ENCODE measurements at places on chromosomes 7 and 10. TPM values are rescaled to one million over a fixed set of nuclear protein-coding genes. Genes with fewer than 3 reads are reported as not detected.

DNA sequence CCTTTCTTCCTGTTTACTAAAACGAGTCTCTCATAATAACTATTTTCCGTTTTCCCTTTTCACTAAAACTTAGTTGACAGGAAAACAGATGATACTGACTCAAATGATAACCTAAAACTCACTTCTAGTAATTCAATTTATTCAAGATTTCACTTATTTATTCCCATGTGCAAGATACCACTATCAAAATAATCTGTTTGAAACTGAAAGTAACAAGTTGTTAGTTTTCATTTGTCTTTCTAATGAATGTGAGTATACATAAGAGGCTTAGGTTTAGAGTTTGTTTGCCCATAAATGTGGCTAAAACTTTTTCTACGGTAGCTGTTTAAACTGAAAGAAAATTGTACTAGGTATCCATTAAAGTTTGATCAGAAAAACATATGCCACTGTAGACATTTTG is 314.9 kb upstream of the STEAP1 start:
- no peak overlapping the region for H3K4me3 ChIP-seq
- no peaks in the 10 kb centered on the region for H3K36me3 ChIP-seq

- H3K27me3 ChIP-seq: no peaks in the 10 kb centered on the region
- peaks cover 51% of the 10 kb centered on the region for H3K36me3 ChIP-seq
- DNase-seq: no peak
- H3K27ac ChIP-seq: no peak overlapping the region
These were observed 26.7 kb downstream of the WAC start for GRCh38 chr10:28559618-28560017.

The COL1A2 gene
- 3,812 TPM for total RNA-seq

DNA sequence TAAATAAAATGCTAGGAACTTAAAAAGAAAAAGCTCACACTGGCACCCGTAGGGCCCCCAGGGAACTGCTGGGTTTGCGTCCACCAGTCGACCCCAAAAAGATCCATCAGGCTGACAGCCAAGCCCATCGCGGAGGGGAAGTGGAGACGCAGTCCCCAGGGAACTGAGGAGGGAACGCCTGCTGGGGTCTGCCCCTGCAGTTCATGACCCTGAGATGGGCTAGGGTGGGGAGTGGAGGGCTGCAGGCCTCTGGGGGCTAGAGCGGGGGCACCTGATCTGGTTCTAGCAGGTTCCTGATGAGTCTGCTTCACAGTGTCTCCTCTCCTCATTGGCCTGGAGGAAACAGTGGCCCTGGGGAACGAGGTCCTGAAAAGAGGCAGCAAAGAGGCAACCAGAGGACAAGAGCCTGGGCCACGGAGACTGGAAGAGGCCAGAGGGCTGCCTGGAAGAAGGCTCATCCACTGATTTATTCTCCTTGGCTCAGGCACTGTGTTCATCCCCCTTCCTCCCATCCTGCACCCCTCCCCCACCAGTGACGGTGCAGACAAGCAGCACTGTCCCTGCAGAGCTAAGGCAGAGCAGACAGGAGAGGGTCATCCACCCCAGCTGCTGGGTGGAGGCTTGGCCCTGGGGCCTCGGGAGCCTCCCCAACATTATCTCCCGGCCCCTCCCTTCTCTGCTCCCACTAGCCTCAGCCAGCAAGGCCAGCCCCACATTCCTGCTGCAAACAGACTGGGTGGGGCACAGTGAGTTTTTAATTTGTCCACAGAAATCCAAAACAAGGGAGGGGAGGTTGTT is 24.7 kb upstream of the HSPA12A start:
- H3K27ac ChIP-seq: no peak overlapping the region
- H3K36me3 ChIP-seq: no peaks in the 10 kb centered on the region
- H3K4me3 ChIP-seq: no peak overlapping the region
- no peak for DNase-seq

DNA sequence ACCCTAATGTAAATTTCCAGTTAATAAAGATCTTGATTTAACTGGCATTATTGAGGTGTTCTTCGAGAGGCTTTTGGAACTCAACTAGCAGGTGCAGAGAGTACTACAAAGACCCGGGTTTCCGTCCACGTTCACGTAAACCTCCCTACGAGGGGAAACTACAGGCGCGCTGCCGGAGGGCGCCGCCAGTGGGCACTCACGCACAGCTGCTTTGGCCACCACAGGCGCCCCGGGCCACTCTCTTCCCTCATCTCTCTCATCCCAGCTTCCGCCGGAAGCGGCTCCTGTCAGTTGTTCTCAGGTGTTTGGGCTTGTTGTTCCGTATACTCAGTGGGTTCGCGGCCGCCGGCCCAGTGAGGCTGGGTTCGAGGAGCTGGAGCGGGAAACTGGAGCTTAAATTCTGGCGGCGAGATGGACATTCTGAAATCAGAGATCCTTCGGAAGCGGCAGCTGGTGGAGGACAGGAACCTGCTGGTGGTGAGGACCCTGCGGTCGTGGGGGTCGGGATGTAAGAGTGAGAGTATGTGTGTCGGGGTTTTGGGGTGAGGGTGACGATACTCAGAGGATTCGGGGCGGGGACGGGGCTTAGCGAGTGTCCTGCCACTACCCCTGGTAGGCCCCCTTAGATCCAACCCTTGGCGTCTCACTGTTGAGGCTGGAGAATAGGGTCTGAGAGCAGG is at the start of gene PRPF18:
PRPF18 (plus strand) TSS at position 290 of the 680 bp plus-strand sequence; CDS start at position 412, 122 bp downstream.
- peak; percentile 90 for DNase-seq
- H3K27me3 ChIP-seq: peaks cover 5% of the 10 kb centered on the region
- H3K36me3 ChIP-seq: peaks cover 10% of the 10 kb centered on the region
- H3K27ac ChIP-seq: peak within 1 kb of the TSS; percentile 87
- peak within 1 kb of the TSS; percentile 100 for H3K4me3 ChIP-seq

DNA sequence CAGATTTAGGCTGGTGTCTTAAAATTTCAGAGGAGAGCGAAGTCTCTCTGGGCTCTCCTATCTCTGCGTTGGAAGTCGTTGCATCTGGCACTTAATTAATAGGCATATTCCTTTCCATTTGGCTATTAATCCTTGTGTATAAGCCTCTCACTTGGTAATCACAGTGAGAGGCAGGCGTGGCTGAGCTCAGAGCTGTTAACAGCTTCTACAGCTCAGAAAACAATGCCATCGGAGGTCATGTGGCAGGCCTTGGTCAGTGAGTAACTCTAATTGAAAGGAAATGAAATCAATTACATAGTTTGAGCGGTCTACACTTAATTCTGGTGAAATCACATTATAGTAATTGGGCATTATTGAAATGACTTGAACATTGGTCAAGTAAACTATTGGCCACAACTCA is 135.1 kb downstream of the DPY19L1 start:
- no peaks in the 10 kb centered on the region for H3K36me3 ChIP-seq
- no peak overlapping the region for H3K27ac ChIP-seq
- no peaks in the 10 kb centered on the region for H3K4me1 ChIP-seq
- H3K27me3 ChIP-seq: peaks cover 13% of the 10 kb centered on the region
- no peak for DNase-seq
- H3K4me3 ChIP-seq: no peak overlapping the region

The PNLIP gene
- not detected for total RNA-seq

- peak; percentile 95 for DNase-seq
- H3K4me3 ChIP-seq: no peak overlapping the region
- no peak overlapping the region for H3K27ac ChIP-seq
- peaks cover 23% of the 10 kb centered on the region for H3K4me1 ChIP-seq
- H3K36me3 ChIP-seq: peaks cover 18% of the 10 kb centered on the region
These were observed 346.6 kb upstream of the KLF6 start for GRCh38 chr10:4131407-4132215.

- no peaks in the 10 kb centered on the region for H3K36me3 ChIP-seq
- H3K4me1 ChIP-seq: no peaks in the 10 kb centered on the region
- DNase-seq: no peak
- H3K4me3 ChIP-seq: no peak overlapping the region
These were observed 35.4 kb downstream of the DRGX start for GRCh38 chr10:49360271-49361177.

DNA sequence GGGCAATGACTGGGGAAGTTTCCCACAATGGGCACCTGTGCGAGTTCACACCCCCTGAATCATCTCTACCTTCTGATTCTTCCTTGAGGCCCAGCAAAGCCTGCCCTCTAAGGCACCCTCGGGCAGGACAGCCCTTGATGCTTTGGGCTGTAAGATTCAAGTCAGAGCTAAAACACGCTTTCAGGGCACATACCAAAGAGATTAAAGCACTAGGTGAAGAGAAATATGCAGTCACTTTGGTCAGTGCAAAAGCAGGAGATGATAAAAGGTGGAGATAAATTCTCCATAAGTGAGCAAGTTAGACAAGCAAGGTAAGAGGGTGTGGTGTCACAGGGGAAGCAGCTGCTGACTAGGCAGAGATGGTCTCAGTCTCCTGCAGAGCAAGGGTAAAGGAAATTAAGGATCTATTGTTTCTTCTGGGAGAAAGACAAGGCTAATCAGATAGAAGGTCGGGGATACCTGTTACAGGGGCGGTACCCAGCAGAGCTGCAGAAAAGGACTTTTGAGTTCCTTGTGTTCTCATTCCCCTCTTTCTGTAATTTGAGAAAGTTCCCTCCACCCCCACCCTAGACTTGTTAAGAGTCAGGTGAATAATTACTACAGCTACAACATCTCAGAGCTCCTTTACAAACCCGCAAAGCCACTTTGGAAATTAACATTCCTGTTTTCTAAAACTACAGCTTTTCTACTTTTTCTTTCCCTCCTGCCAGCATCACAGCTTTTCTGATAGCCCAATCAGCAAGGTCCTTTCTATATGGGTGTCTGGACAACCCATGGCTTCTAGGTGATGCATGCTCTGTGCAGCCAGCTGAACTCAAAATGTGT is 26.4 kb downstream of the PDLIM1 start:
- no peak for DNase-seq
- H3K4me3 ChIP-seq: no peak overlapping the region
- peak overlapping the region; percentile 99 for H3K27ac ChIP-seq
- peaks cover 4% of the 10 kb centered on the region for H3K27me3 ChIP-seq
